NCI-H524 treated with DMSO at 0.1 percent for 48 hours (cell line): ENCODE measurements at places on chromosomes 5 and 9.

- DNase-seq = no peak
Observed at GRCh38 chr5:181234455-181235306, 9.0 kb downstream of the RACK1 start.

- no peak for DNase-seq
Observed at GRCh38 chr5:128825826-128826225, 139.5 kb upstream of the SLC27A6 start.

DNA sequence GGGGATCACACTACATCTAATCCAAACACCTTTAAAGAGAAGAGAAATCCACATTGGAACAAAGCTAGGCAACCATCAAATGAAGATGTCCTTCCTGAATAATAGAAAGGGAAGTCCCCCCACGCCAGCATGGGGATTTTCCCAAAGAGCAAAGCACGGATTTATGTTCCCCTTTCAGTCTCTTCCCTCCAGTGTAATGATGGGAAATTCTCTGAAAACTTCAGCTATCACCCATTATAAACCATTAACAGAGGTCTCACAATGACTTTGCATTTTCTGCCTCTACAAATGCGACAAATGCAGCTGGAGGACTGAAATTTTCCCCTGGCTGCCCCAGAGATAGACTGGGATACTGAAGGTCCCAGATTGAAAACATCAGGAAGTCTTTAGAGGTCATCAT, 368.7 kb downstream of the EFNA5 start:
- no peak for DNase-seq

DNA sequence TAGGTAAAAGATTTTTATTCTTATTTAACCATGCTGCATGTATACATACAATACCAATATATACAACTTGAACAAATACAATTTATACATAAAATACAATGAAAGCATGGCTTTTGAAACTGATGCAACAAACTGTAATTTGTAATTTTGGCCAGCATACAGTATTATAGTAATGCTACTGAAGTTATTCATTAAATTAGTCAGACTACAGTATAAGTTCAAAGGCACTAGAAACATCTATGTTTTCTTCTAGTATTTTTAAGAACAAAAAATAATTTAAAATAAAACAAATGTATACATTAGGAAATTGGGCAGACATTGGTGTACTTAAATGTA, 18.8 kb downstream of the IL4 start:
- DNase-seq = no peak

- DNase-seq = no peak
Observed at GRCh38 chr9:16883586-16883985, 13.1 kb upstream of the BNC2 start.

- DNase-seq = no peak
Observed at GRCh38 chr9:99044827-99045226, 60.1 kb upstream of the TGFBR1 start.

DNA sequence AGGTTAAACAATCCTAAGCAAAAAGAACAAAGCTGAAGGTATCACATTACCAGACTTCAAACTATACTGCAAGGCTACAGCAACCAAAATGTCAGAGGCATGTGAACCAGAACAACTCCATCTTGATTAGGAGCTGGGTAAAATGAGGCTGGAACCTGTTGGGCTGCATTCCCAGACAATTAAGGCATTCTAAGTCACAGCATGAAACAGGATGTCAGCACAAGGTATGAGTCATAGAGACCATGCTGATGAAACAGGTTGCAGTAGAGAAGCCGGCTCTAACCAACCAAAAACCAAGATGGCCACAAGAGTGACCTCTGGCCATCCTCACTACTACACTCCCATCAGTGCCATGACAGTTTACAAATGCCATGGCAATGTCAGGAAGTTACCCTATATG, 252.0 kb downstream of the RASEF start:
- DNase-seq = no peak

DNA sequence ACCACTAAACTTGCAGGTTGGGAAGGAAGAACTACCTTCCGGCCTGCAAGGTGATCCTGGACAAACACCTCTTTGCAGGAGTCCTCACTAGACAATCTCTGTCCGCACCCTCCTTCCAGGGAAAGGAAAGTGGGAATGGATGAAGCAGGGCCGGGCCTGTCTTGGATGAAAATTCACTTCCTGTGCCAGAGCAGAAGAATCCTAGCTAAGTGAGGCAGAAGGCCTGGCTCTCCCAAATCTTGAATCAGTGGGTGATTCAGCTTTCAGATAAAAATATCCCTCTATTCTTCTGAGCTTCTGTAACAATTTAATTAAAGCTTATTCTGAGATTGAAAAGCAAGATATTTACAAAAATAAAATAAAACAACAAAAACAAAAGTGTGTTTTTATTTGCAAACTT, 281.9 kb upstream of the TLE4 start:
- no peak for DNase-seq

DNA sequence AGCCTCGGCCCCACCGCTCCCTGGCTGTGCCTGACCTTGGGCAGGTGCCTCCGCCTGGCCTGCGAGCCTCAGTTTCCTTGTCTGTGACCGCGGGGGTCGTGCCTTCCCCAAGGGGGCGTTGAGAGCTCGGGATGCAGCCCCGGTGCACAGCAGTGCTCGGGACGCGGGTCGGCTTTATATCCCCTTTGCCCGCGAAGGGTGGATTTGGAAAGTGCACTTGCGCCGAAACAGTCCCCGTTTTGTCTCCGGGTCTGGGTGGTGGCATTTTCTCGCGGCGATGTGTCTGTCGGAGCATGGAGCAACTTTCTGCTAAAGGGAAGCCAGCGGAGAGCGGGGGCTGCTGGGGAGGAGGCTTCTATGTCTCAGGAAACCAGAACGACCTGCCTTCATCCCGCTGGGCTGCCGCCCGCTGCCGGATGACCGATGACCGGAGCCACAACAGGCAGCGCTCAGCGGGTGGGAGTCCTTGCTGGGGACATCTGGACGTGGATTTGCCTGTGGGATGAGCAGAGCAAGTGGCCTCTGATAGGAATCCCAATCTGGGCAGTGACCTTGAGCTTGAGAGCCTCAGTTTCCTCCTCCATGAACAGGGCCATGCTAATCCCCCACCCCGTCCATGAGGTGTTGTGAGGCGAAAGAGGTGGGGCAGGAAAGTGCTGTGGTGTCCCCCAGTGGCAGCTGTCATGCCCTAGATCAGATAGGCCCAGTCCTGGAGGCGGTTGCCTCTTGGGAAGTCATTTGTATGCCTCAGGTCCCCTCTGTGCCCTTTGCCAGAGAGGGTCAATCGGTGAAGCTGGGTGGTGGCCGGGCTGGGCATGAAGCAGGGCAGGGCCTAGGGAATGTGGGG, 651 bp downstream of the HRH2 start:
- no peak for DNase-seq

DNA sequence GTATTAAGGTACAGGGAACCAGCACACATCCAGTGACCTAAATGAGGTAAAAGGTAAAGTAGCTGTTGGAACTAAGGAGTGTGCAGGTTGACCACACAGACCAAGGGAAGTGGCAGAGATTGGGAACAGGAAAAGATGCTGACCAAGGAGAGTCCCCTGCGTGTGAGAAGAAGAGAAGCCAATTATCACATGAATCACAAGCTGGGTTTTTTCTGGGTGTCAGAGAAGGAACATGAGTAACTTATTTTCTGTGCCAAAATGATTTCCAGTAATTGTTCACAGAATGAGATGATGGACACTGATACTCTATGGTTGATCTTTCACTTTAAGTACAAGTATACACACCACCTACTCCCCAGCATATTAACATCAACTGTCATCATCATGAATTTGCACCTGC, 130.7 kb upstream of the ACO1 start:
- DNase-seq = no peak

GRCh38 chr9:89052470-89053097, 61.3 kb downstream of the S1PR3 start:
- peak; percentile 77 for DNase-seq

DNA sequence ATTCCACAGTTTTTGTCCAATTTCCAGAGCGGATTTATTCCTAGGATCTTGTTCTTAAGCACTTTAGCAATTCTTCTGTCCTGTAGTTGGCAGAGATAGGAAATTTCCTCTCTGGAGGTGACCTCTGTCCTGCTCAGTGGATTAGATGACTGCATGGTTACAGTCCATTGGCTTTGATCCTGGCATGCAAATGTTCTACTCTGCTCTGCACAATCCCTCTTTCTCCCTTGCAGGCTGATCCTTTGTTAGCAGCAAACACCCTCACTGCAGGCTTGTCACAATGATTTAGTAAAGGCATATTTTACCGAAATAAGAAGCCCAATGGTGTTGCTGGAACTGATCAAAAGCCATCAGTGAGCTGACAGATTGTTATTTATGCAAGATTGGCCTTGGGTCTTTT, 243.8 kb downstream of the COX7C start:
- DNase-seq = no peak

GRCh38 chr5:84715091-84715490, 330.4 kb upstream of the EDIL3 start:
- DNase-seq = no peak

DNA sequence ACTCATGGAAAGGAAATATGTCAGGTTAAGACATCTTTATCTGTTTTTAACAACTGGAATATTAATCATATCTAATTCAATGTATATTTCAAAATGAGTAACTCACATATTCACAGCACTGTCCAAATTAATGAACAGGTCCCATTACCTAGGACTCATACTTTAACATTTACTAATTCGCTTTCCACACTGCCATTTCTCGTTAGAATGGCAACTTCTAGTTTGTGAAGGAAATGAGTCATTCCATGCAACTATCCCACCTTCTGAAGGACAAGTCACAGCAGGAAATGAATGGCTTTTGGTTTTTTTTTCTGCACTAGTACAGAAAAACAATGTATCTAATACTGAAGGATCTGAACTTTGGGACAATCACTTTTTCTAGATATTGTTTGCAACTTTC, 24.6 kb upstream of the IFNK start:
- DNase-seq = no peak

DNA sequence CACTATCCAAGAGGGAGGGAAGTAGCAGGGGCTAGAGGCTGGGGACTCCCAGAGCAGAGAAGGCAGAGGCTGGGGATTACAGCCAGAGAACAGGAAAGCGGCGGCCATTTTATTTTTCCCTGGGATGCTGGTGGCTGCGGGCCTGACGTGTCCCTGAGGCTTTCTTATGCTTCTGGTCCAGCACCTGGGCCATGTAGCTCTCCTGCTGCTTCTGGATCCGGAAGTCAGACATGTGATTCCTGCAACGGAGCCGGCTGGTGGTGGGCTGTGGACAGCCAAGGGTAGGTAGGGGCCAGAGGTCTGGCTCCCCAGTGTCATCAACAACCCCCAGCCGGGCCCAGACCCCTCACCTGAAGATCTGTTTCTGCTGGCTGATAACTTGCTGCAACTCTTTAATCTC, 1.8 kb upstream of the PROB1 start:
- DNase-seq = no peak

GRCh38 chr5:174172152-174172551, 126.6 kb downstream of the NSG2 start:
- DNase-seq = no peak

GRCh38 chr5:56166671-56167385, 66.3 kb downstream of the ANKRD55 start:
- DNase-seq = no peak

GRCh38 chr9:33708441-33708840, 86.9 kb upstream of the PRSS3 start:
- DNase-seq = no peak

DNA sequence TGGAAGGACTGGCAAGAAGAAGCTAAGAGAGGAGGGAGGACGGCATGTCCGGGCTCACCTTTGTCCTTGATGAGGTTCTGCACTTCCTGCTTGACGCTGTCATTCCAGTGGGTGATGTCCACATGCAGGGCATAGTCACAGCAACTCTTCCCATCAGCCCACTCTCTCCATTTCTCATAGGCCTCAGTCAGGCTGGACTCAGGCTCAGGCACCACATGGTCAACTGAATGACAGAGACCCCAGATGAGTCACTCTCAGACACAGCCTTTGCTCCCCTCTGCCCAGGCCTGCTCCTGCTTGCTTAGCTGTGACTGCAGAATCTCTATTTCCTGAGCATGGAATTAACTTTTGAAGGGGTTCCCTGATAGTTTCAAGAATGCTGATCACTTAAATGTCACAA, 94.2 kb downstream of the DPYSL3 start:
- no peak for DNase-seq

DNA sequence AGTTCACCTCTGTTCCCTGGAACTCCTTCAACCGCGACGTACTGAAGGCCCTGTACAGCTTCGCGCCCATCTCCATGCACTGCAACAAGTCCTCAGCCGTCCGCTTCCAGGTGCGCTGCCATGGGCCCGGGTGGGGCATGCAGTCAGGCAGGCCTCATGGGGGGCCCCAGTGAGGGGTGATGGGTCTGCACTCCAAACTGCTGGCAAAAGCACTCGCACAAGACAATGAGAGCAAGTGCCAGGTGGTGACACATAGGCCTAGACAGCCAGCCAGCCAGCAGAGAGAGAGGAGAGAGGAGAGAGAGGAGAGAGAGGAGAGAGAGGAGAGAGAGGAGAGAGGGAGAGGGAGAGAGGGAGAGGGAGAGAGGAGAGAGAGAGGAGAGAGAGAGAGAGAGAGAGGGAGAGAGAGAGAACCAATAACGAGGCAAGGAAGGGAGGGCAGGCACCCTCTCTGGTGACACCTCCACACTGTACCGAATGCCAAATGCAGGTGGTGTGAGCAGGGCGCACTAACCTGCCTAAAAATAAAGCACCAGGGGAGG, 21.0 kb downstream of the DBH start:
- no peak for DNase-seq

GRCh38 chr9:133887540-133888047, 104.5 kb downstream of the VAV2 start:
- no peak for DNase-seq

GRCh38 chr5:43646992-43647391, 44.0 kb downstream of the NNT start:
- no peak for DNase-seq

GRCh38 chr5:38734353-38734752, 111.5 kb upstream of the OSMR start:
- DNase-seq = no peak
